ENCODE measurements at places on chromosomes 2 and 18. TPM values are rescaled to one million over a fixed set of nuclear protein-coding genes. Genes with fewer than 3 reads are reported as not detected.

The REG1B gene
- total RNA-seq, result not detected

The ALPP gene
- not detected for total RNA-seq

The CCDC195 gene
- total RNA-seq, result not detected

The CD8A gene
- 0.07 TPM for total RNA-seq

The LOXHD1 gene
- not detected for total RNA-seq

The MYO5B gene
- total RNA-seq, result 0.07 TPM

The EHD3 gene
- 101 TPM for total RNA-seq

The KRTCAP3 gene
- 0.39 TPM for total RNA-seq

The ANO7 gene
- 1.0 TPM for total RNA-seq

The CPO gene
- not detected for total RNA-seq

The C1GALT1C1L gene
- total RNA-seq, result 0.20 TPM

The ABCG8 gene
- not detected for total RNA-seq

The MAP4K4 gene
- total RNA-seq, result 251 TPM

The IL1RL1 gene
- total RNA-seq, result 40.2 TPM

The INHA gene
- total RNA-seq, result 0.26 TPM

The PKDCC gene
- 86.0 TPM for total RNA-seq

The PTPN2 gene
- total RNA-seq, result 22.7 TPM

The UGT1A3 gene
- not detected for total RNA-seq

The UPP2 gene
- total RNA-seq, result not detected

The CHRND gene
- not detected for total RNA-seq

The ELOA2 gene
- total RNA-seq, result not detected

The GPR45 gene
- total RNA-seq, result not detected

The CCDC68 gene
- 15.1 TPM for total RNA-seq

The ZNF521 gene
- 20.7 TPM for total RNA-seq

The PDIA6 gene
- total RNA-seq, result 582 TPM

The NT5C1B gene
- not detected for total RNA-seq

The ZNF638 gene
- 88.7 TPM for total RNA-seq

The COBLL1 gene
- 16.1 TPM for total RNA-seq

The GNLY gene
- total RNA-seq, result not detected

The RAB27B gene
- total RNA-seq, result 10.6 TPM

The FEV gene
- not detected for total RNA-seq

The PDE1A gene
- 9.7 TPM for total RNA-seq

The SUMO1 gene
- 52.6 TPM for total RNA-seq

The KLHL41 gene
- total RNA-seq, result 0.72 TPM

The DLGAP1 gene
- 0.53 TPM for total RNA-seq

The LYG1 gene
- 0.59 TPM for total RNA-seq

The GAD1 gene
- total RNA-seq, result 0.07 TPM

The SP5 gene
- not detected for total RNA-seq

The GIGYF2 gene
- 59.4 TPM for total RNA-seq

The CLEC4F gene
- total RNA-seq, result not detected

The MROH2A gene
- total RNA-seq, result not detected

The CDK15 gene
- total RNA-seq, result 1.5 TPM

The BOLL gene
- total RNA-seq, result not detected

The STAT4 gene
- total RNA-seq, result 0.56 TPM

The PAIP2B gene
- total RNA-seq, result 0.65 TPM

The PTH2R gene
- total RNA-seq, result 0.17 TPM

The NGEF gene
- total RNA-seq, result 5.7 TPM

The DNER gene
- total RNA-seq, result 0.20 TPM

The TMEM37 gene
- not detected for total RNA-seq

The TEKT4 gene
- not detected for total RNA-seq

The DSC3 gene
- 0.46 TPM for total RNA-seq

The TMEM178A gene
- total RNA-seq, result 0.86 TPM

The GALR1 gene
- total RNA-seq, result not detected
